Kidney epithelial cell (primary cell): ENCODE measurements at places on chromosomes 2 and 18. TPM values are rescaled to one million over a fixed set of nuclear protein-coding genes. Genes with fewer than 3 reads are reported as not detected.

Gene RAB17
- total RNA-seq: 10.7 and 12.1 TPM in 2 replicates

Gene ACYP2
- total RNA-seq: 7.7 and 10.3 TPM in 2 replicates

Gene ADAM23
- total RNA-seq: 0.21 and 0.62 TPM in 2 replicates

Gene DYNAP
- not detected in 2 replicates for total RNA-seq

Gene GNLY
- total RNA-seq: not detected in 2 replicates

Gene CPS1
- 1.2 and 3.8 TPM in 2 replicates for total RNA-seq

Gene MC4R
- total RNA-seq: 0.55 TPM in 1 of 2 replicates, not detected in the other

Gene OXER1
- total RNA-seq: 0.75 and 0.82 TPM in 2 replicates

Gene TOGARAM2
- not detected in 2 replicates for total RNA-seq

Gene SP140
- 0.82 and 3.6 TPM in 2 replicates for total RNA-seq

Gene CRYGD
- not detected in 2 replicates for total RNA-seq
